ENCODE measurements at places on chromosomes 5 and 9.

DNA sequence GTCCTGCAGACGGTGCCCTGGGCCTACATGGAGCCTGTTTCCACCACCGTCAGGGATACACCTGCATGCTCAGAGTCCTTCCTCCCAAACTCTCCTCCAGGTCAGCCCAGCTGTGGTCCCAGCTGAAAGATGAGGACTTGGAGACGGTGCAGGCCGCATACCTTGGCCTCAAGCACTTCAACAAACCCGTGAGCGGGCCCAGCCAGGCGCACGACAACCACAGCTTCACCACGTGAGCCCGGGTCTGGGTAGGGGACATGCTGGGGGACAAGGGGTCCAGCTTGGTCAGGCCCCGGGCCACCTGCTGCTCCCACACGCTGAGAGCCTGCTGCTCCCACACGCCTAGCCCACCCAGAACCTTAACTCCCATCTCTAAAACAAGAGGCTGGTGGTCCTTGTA lies 16.6 kb upstream of the CARD19 start:
- no peak for DNase-seq

GRCh38 chr5:101686536-101687157 lies 609.4 kb downstream of the SLCO4C1 start:
- no peak for DNase-seq

GRCh38 chr9:134306636-134307600 lies 19.3 kb upstream of the RXRA start:
- no peak for DNase-seq

DNA sequence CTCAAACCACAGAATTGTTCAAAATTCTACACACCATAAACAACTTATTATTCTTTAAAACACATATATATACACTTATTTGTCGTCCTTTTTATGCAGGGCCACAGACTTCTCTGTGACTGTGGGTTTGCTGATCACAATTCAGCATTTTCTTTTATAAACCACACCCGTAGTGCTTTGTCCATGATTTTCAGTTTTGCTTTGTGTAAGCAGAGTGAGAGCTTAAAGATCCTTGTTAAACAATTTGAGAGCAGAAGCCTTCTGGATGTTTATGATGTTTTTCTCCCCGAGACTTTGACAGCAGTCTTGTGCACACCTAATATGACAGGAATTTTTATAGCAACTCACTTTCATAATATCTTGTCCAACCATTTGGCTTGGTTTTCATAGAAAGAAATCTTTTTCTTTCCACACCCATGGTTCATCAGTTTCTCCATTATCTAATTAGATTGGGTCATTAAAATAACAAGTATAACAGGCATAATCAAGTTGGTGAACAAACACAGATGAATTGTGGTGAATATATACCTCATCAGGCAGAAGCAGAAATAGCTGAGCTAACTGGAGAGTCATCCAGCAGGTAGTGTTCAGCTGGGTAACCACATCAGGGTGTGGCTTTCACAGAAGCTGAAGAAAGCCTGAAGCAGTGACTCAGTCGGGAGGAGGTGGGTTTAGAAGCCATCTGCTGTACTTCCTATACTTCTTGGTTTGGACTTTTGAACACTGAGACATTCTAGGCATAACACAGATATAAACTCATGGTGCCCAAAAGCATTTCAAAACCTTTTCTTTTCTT lies 232.8 kb downstream of the DOCK8 start:
- DNase-seq, result no peak

GRCh38 chr5:82329393-82329792 lies 51.2 kb upstream of the RPS23 start:
- no peak for DNase-seq

- DNase-seq, result no peak
Measured at GRCh38 chr5:169074839-169075238, 226.1 kb downstream of the SLIT3 start.

GRCh38 chr5:73160239-73160671 lies 12.7 kb upstream of the TMEM174 start:
- no peak for DNase-seq

- DNase-seq, result no peak
Measured at GRCh38 chr9:116941266-116941665, 254.2 kb downstream of the TRIM32 start.

DNA sequence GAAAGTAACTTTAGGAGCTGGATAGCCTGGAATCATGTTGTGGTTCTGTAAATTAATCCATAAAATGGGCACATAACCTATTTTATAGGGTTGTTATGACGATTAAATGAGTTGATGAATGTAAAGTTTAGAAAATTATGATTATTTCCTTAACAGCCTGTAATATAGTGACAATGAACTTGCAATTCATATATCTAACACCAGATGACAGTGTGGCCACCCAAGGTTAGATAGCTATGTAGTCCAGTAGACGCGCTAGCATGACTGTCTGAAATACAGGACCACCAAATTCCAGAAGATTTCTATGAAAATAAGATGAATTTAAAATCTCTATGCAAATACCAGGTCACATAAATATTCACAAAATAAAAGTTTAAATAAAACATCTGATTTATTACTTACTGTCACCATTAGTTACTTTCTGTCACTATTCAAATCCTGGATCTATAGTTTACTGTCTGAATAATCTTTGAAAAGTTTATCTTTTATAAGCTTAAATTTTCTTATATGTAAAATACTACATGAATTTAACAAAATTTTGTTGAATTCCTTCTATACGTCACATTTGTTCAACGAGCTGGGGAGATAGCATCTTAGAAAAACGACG lies 26.1 kb upstream of the MACIR start:
- DNase-seq, result peak; percentile 50

Data from inflammatory macrophage (primary cell).